C1 segment of cervical spinal cord (tissue), 14 donors: ENCODE measurements at places on chromosomes 2 and 18.

GRCh38 chr18:73893880-73894279, 253.8 kb downstream of the FBXO15 start:
- DNase-seq: no peak

DNA sequence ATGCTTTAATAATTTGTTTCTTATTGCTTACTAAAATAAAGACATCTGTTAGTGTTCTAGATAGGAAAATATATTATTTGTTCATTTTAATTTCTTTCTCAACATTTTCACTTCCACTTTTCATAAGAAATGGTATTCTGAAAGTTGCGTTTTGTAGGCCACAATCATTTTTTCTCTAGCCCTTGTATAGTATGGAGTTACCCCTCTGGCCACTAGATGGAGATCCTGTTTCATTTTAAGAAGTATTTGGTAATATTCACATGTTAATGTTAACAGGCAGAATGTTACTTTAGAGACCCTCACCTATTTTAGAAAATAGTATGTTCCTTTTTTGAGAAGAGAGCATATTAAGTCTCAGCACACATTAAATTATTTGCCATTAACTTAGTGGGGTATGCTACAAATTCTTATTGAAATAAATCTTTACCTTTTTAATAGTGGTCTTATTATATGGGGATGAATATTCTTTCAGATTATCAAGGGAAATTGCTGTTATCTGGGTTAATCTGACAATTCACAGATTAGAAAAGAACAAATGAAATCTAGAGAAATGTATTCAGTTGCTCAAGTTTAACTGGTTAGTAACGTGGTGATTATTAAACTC, 73.9 kb upstream of the TTC27 start:
- DNase-seq: no peak

DNA sequence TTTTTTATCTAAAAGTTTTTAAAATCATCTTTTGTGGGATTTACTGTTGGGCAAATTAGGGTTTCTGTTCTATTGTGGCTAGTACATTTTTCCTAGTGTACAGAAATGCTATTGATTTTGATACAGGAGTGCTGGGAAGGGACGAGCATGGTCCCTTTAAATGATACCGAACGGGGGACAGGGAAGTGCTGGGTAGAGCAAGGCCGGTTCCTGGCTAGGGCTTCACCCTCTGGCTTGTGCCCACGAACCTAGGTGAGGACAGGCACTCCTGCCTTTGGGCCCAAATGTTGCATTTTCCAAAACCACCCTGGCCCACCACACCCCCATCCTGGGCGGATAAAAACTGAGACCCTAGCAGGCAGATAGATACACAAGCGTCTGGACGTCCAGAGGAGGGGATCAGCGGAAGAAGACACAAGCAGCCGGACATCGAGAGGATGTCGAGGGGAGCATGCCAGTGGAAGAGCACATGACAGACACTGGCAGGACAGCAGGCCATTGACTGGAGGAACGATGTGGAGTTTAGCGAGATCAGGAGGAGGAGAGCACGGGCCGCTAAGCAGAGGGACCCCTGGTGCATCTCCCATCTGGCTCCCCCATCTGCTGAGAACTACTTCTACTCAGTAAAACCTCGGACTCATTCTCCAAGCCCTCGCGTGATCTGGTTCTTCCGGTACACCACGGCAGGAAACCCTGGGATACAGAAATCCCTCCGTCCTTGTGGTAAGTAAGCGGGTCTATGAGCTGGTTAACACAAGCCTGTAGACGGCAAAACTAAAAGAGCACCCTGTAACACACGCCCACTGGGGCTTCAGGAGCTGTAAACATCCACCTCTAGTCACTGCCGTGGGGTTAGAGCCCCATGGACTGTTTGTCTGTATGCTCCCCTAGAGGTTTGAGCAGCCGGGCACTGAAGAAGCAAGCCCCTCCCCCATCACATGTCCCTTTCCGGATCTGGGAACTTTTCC, 13.5 kb upstream of the CALCRL start:
- DNase-seq: no peak

DNA sequence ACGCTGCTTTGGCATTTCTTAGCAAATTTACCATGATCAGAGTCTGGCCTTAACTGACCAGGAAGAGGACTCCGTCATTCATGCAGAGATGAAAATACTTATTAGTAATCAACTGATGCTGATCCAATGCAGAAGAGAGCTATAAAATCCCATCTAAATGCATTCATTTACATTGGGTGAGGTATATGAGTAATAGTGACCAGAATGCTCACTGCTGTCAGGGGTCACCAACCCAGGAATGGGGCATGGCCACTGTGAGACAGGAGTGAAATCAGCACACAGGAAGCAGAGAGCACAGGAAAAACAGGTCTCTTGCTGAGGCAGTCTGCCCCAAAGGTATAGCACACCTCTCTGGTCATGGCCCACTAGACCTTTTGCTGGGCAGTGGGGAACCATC, 68.1 kb upstream of the TMEM247 start:
- no peak for DNase-seq

- DNase-seq: no peak
Observed at GRCh38 chr2:173165443-173166238, 90.0 kb downstream of the MAP3K20 start.

DNA sequence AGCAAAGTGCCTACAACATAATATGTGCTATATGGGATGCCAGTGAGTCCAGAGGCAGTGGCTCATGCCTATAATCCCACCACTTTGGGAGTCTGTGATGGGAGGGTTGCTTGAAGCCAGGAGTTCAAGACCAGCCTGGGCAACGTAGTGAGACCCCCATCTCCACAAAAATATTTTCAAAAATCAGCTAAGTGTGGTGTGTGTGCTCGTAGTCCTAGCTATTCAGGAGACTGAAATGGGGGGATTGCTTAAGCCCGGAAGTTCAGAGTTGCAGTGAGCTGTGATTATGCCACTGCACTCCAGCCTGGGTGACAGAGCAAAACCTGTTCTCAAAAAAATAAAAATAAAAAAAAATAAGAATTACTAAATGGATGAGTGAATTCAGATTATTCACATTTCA, 23.4 kb downstream of the OTX1 start:
- no peak for DNase-seq

DNA sequence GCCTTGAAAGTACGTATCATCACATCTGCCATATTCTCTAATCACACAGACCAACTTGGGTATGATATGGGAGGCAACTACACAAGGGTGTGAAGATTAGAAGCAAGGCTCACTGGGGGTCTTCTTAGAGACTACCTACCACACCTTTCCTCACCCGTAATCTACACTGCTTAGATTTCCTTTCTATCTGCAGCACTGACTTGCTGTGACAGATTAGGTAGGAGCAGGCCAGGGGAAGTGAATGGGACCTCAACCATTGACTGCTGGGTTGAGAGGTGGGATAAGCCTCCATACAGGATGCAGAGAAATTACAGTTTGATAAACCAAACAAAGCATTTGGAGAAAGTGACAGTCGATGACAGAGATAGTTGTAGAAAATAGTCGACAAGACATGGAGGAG, 119.0 kb upstream of the SERPINE2 start:
- no peak for DNase-seq

DNA sequence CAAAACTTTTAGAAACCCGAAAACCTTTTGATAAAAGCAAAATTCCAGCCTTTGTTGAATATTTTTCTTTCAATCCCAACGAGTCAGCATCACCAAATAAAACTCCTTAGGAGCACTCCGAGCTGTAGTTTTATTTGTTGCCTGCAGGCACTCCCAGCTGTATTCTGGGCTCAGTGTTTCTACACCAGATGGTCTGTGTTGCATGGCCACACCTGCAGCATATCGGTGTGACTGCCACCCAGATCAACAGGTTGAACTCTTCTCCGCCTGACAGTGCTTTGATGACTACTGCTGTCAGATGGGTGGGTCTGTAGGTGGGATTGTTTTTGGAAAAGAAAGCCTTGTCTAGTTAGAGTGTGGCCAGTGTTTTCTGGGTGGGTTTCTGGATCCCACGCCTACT, 32.7 kb downstream of the APCDD1 start:
- no peak for DNase-seq

GRCh38 chr2:119123389-119123788, 35.2 kb downstream of the C1QL2 start:
- DNase-seq: no peak

DNA sequence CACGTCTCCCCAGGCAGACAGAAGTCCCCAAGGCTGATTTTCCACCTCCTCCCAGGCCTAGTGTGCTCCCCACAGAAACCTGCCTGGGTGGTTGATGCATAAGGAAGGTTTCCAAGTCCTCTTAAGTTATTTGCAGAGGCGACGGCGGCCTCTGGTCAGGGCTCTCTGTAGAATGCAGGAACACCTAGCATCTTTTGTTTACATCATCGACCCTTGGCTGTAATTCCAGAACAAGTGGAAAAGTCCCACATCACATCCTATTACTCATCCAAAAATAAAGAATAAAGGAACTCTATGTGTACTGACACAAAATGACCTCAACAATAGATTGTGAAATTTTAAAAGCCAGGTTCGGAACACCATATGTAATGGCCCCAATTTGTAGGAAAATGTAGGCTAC, 211.1 kb downstream of the ALPK2 start:
- DNase-seq: no peak

- no peak for DNase-seq
Observed at GRCh38 chr2:23485841-23486683, 101.1 kb downstream of the KLHL29 start.

DNA sequence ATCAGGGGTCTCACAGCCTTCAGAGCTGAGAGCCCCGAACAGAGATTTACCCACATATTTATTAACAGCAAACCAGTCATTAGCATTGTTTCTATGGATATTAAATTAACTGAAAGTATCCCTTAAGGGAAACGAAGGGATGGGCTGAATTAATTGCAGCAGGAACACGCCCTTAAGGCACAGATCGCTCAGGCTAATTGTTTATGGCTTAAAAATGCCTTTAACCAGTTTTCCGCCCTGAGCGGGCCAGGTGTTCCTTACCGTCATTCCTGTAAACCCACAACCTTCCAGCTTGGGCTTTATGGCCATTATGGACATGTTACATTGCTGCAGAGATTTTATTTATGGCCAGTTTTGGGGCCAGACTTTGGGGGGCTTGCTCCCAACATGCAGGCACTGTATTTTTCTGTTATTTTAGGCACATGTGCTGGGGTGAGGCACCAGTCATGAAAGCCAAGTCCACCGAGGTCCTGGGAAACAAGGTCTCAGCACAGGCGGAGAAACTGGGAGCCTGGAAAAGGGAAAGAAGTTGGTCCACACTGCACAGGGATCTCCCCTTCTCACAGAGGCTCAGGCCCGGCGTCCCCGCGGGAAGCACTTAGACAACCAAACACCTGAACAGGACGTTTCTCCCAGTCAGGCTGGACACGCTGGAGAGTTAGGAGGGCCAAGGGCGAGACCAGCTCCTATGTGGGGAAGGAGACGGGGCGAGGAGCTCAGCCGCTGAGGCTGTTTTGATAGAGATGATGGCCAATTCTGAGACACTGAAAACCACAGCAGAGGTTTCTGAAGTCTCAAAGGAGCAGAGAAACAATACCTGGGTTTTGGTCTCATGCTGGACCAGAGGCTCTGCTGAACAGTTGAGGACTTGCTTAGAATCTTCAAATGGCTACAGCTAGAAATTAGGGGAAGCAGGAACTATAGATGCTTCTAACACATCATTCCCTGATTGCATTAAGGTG, 86.7 kb downstream of the TMEM18 start:
- DNase-seq: no peak

DNA sequence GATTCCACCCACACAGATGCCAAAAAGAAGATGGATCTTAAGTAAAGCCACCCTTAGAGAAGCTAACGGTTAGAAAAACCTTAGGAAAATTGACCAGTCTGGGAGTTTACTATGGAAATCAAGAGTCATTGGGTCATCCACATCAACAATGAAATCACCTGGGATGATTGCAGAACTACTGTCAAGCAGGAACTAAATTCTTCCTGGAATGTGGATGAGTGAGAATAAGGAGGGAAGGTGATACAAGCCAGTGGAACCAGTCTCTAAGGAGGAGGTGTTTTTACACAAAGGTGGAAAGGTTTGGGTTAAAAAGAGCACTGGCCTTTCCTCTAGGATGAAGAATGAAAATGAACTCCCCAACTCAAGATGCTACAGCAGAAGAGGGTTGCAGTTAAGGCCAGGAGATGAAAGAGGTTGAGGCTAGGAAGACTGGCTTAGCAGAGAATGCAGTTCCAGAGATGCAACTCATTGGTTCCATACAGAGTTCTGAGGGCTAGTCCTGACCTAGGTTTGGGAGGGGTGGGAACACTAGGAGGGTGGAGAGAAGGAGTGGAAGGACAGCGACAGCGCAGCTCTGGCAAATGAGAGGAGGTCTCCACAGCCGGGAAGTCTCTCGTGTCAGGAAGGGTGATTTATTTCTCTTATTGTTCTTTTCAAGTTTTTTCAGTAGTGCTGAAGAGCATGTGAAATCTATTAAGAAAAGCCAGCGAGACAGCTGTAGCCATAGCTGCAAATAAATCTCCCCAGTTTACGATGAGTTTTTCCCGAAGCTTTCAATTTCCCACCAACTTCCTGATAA, 27.7 kb upstream of the KDM3A start:
- DNase-seq: no peak

DNA sequence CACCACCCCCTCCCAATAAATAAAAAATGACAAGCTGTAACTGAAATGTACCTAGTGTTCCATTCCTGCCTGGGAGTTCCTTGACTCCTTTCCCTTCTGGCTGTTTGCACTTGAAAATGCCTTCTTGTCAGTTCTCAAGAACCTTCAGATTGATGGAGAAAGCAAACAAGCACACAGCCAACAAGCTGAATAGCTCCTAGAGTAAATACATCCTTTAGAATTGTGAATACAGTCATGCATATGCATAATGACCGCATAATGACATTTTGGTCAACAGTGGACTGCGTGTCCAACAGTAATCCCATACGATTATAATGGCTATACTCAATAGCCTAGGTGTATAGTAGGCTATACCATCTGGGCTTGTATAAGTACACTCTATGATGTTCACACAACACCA, 97.0 kb downstream of the LYPD6 start:
- no peak for DNase-seq

DNA sequence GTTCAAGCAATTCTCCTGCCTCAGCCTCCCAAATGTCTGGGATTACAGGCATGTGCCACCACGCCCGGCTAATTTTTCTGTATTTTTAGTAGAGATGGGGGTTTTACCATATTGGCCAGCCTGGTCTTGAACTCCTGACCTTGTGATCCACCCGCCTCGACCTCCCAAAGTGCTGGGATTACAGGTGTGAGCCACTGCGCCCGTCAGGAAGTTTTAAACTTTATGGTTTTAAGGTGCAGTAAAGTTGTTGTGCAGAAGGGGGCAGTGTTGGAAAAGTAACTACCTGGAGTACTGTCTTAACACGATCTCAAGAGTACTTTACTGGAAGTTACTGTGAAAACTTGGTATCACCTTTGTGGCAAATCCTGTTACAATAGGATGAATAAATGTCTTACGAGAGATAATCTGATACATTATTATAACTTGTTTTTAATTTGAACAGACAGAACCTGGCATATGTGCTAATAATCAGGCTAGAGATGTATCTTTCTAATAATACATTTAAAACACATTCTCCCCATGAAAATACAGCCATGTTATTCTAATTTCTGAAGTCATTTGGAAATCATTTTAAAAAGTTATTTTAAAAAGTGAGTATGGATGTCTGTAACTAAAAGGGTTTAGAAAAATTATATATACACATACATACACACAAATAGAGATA, 10.8 kb downstream of the SPDYA start:
- DNase-seq: no peak

GRCh38 chr18:52426041-52426440, 86.0 kb downstream of the DCC start:
- DNase-seq: no peak
